Ascending aorta (tissue), 2 donors: ENCODE measurements at places on chromosomes 1 and 21. TPM values are rescaled to one million over a fixed set of nuclear protein-coding genes. Genes with fewer than 3 reads are reported as not detected.

NUCKS1 gene
- total RNA-seq: 42.1 TPM

HSD3B2 gene
- 9.9 TPM for total RNA-seq

TNFRSF8 gene
- 22.8 TPM for total RNA-seq

OR2L2 gene
- not detected for total RNA-seq

CA14 gene
- total RNA-seq: not detected

RNU1-4 gene
- under 0.01 TPM for total RNA-seq
